ENCODE measurements at places on chromosomes 11 and 22.

DNA sequence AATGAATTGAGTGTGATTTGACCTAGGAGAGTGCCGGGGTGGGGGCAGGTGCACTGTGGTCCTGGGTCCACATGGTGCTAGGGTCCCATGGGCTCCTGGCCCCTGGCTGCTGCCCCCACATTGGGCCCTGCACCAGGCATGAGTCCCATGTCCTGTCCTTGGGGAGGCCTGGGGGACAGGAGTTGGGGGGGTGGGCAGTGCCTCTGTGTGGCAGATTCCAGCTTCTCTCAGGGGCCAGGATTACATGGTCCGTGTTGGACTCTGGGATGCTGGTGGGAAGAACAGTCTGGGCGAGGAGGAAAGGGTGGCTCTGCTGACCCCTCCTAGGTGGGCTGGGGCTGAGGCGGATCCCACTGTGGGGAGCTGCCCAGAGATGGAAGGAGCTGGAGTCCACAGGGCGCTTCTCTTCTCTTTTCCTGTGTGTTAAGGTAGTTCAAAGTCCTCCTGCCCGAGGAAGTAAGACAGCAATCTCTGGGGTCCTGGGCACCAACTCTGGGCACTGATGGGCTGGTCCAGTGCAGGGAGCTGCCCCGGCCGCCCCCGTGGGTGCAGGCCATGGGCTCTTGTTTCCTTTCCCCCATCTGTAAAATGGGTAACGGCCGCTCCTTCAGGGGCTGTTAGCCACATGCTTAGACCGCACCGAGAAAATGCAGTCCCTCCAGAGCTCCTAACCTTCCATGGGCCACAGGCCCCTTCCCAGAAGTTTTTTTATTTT lies 19.8 kb downstream of the KCNQ1 start:
- peak; percentile 48 for DNase-seq

GRCh38 chr11:63769714-63770455 lies 1.3 kb upstream of the ZFTA start:
- DNase-seq, result peak; percentile 72

DNA sequence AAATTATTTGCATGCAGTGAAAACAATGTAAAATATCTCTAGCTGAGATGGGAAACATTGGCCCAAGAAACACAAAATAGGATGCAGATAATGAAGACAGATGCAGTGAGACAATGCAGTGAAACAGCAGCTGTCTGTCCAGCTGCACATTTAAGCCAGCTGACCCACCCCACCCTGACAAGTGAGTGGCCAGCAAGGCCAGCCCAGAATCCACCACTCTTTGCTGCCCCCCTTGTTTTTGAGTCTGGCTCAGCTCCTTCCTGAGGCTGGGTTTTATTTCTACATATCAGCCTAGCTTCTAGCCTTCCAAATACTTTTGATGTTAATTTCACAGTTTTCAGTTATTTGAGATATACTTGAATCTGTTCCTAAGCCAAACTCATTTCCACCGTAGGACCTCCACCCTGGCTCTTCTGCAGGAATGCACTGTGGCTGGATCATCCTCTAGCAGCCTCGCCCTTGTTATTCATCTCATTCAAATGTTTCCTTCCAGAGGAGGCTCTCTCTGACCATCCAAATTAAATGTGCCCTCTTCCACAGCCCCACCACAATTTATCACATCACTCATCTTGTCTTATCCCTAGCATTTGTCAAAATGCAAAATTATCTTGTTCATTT lies 154.1 kb upstream of the POU2AF2 start:
- no peak for DNase-seq

DNA sequence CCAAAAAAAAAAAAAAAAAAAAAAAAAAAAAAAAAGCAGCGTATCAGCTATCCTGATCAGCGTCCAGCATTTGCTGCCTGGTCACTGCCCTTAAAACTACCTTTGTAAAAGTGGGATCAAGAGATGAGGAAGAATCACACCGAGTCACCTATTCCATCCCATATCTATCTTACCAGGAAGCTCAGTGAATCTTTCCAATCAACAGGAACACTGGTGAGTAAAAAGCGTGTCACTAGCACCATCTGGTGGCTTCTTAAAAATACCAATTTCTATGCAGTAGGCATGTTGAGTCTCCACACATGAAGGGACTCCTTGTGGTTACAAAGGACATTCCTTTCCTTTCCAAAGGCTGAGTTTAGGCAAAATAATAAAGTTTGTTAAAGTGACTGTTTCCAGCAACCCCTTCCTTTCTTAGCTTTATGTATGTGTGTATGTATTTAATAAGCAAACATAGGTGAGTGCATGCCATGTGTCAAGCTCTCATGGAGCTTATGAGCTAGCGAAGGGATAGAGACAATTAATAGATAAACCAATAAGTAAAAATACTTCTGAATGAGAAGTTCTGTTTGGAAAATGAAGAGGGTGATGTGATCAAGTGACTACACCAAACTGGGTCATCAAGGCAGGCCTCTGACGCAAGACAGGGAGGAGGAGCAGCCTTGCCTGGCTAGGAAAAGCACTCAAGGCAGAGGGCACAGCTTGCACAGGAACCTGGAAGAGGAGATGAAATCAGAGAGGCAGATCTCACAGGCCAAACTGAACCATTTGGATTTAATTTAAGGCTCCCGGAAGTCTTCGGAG lies 13.9 kb upstream of the TP53AIP1 start:
- peak; percentile 70 for DNase-seq

GRCh38 chr11:850775-851763 lies 8.4 kb downstream of the TSPAN4 start:
- DNase-seq, result peak; percentile 94

GRCh38 chr11:66331542-66332370 lies 4.5 kb downstream of the RIN1 start:
- DNase-seq, result peak; percentile 36

DNA sequence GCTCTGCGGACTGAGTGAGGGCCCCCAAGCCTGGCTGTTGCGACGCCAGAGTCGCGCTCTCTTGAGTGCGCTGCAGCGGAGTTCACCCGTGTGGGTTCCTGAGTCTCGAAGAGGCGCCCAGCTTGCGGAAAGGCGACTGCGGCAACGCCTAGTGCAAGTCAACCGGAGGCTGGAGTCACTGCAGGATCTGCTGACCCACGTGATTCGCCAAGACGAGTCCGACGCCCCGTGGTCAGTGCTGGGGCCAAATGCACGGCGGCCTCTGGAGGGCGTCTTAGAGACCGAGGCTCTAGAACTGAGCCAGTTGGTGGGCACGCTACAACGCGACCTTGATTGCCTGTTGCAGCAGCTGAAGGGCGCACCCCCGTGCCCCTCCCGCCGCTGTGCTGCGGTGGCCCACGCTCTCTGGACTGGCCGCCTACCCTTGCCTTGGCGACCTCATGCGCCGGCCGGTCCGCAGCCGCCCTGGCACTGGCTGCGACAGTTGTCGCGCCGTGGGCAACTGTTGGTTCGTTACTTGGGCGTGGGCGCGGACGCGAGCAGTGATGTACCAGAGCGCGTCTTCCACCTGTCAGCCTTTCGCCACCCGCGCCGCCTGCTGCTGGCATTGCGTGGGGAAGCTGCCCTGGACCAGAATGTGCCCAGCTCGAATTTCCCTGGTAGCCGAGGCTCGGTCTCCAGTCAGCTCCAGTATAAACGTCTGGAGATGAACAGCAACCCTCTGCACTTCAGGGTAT lies 32.6 kb downstream of the RRP8 start:
- DNase-seq, result peak; percentile 60

DNA sequence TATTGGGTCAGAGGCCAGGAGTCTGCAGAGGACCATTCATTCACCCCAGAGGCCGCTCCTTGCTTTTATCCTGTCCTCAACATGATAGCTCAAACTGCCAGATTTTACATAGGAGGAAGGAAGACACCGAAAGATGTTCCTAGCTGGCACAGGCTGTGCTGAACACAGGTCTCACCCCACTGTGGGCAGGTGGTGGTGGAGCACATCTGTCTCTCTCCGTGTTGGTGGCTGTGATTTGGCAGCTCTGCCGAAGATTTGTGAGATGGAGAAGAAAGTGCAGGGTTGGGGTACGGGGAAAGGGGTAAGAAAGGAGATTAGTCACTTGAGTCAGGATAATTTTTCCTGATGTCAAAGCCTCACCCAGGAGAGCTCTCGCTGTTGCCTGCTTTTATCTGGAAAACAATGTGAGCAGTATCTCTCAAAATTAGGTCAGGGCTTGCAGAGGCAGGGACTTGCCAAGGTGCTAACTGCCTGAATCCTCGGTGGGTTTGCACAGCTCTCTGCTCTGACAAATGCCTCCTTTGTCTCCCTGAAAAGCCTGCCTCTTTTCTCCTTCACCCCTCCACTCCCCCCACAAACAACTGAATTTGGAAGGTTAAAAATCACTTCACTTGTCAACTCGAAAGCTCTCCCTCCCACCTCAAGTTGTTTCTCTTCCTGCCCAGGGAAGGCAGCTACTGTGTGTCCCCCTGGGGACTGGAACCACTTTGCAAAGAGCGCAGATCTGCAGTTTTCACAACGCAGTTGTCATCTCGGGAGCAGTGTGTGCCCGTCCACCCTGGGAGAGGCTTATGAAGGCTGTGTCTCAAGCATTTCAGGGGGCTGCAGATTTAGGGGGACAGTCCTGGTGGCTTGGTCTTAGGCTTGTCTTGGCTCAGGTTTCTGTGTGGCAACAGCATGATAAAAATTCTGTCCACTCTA lies 299.7 kb downstream of the ST3GAL4 start:
- no peak for DNase-seq
